ENCODE measurements at places on chromosomes 11 and 22.

GRCh38 chr11:12066056-12066798, 44.2 kb upstream of the MICAL2 start:
- DNase-seq: no peak

GRCh38 chr22:50485221-50486131, 1.2 kb upstream of the MIOX start:
- DNase-seq: no peak

DNA sequence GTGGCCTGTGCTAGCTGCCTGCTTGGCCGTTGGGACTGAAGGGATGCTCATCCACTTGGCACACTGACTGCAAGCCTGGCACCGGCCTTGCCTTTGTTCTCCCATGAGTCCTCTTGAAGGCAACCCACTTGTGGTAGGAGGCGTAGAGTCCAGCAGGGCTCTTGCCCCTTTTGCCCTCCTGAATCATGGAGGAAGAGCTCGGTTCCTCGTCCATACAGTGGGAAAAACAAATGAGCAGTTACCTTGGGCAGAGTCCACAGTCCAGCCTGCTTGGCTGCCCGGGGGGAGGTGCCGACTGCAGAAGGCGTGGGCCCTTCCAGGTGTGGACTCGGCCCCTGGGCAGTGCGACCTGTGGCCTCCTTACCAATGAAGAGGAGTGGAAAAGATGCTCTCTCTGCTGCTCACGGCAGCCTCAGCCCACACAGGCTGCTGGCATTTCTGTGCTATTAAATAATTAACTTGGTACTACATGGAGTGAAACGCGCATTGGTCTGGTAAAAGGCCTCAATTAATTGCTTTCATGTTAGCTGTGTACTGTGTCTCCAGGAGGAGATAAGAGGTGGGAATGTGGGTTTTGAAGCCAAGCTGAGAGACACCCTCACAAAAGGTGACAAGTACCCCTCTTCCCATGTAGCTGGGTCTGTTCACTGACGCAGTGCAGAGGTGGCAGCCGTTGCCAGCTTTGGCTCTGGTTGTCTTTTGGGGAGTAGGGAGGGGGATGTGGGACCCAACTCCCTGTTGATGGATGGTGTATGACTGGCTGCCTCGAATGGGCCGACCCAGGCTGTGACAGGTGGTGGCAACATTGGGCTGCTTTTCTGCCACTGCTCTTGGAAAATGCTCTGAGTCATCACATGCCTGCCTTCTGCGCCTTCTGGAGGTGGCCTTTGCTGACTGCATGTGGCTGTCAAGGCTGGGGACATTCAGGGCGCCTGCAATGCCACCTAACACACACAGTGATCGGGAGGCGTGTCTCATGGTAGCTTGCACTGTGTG, 26.8 kb upstream of the B3GAT1 start:
- no peak for DNase-seq

- no peak for DNase-seq
These were observed 37.7 kb downstream of the DSCAML1 start for GRCh38 chr11:117759305-117759704.

- DNase-seq: no peak
These were observed 1.3 kb downstream of the BMAL1 start for GRCh38 chr11:13278609-13279486.

- no peak for DNase-seq
These were observed 17.0 kb downstream of the IGLL1 start for GRCh38 chr22:23563111-23563510.

Measured in mesothelial cell of epicardium (in vitro differentiated cells).